ENCODE measurements at places on chromosomes 12 and 14.

DNA sequence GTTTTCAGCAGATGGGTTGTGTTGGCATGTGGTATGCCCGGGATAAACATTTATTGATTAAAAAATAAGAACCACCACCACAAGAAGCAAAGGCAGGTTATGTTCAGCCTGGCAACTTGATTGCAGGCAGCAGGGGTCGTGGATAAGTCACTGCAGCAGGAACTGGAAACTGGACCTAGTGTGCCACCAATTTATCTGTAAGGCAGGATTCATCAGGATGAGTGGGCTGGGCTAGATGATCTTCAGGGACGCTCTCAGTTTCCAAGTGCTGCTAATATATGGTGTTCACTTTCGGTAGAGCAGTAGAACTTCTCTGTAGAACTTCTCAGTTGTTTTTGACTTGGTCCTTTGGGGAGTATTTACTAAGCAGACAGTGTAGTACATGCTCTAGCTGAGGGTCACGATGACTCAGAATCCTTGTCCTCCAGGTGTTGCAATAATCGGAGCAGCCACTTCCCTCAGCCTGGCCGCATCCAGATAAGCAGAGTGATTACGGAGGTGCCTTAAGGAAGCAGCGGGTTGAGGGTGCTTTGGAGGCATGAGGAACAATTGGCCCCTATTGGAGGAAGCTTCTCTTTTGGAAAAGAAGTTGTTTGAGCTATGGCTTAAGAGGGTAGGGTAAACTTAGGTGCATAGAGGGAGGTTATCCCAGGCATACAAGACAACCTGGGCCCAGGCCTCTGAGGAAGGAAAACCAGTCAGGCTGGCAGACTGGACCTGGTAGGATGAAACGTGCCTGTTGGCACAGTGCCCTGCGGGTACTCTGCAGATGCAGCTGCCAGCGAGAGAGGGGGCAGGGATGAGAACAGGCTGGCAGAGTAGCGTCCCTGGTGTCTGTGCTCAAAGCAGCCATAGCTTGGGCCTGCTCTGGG, 104.0 kb downstream of the GPR135 start:
- ATAC-seq, result peak; percentile 56

GRCh38 chr12:117750657-117751056, 218.1 kb downstream of the KSR2 start:
- ATAC-seq, result no peak

DNA sequence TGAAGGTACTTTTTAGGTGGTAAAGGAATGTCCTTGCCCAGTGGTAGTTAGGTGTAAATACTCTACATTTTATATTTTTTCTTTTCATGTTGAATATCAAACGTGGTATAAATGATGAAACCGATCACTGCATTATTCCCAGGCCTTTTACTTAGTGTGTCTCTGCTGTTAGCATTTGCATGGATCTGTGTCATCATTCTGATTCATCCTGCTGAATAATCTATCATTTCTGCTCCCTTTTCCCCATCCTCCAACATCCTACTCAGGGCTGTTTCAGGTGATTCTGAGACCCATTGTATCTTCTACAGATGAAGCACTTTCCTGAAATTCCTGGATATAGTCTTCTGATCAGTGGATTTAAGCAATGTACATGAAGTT, 61.0 kb upstream of the PTHLH start:
- ATAC-seq, result peak; percentile 44

- ATAC-seq, result no peak
These were observed 150.4 kb upstream of the MAX start for GRCh38 chr14:65252482-65253255.

- no peak for ATAC-seq
These were observed 26.4 kb downstream of the KCNA5 start for GRCh38 chr12:5070090-5070489.

DNA sequence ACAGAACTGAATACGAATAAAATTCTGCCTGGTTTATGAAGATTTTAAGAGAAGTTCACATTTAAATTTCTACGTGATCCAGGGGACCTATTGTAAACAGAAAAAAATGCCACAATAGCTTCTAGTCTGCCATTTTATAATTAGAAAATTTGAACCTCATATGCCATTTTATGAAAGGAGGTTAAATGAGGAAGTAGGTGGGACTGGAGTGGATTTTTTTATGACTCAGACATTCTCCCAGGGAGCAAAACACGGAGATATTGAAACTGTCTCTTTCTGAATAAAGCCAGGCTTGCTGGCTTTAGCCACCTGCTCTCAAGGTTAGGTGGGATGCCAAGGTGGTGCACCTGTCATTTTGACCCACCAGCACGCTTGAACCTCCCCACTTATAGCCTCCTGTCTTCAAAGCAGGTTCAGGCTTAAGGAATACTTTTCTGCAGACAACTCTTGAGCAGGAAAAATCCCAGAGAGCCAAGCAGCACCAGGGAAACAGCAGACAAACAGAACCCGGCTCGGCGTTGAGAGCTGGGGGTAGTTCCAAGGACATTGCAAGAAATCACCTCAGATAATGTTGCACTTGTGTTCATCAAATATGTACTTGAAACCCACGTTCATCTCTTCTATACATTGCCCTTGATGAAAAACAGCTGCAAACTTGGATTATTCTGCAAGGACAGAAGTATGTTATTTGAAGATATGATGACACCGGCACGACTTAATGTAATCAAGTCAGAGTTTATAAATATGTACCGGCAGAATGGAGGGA, 203.7 kb downstream of the PPM1H start:
- peak; percentile 69 for ATAC-seq

DNA sequence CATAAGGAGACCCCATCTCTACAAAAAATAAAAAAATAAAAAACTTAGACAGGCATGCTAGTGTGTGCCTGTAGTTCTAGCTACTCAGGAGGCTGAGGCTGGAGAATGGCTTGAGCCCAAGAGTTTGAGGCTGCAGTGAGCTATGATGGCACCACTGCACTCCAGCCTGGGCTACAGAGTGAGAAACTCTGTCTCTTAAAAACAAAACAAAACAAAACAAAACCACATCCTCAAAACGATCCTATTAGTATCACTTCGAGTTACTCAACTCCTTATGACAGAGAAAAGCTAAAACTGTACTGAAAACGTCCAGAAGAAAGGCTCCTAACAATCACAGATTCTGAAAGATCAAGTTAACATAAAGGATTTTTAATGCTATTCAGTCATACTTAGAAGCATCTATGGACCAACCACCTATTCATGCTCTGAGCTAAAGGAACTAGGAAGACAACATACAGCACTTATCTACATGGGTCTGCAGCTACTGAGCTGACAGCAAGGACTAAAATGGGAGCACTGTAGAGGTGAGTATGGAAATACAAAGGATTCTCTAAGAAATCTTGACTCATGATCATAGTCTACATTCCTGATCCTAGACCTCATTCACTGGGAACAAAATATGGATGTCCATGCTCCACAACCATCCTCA, 75.3 kb upstream of the DUSP6 start:
- ATAC-seq, result no peak

DNA sequence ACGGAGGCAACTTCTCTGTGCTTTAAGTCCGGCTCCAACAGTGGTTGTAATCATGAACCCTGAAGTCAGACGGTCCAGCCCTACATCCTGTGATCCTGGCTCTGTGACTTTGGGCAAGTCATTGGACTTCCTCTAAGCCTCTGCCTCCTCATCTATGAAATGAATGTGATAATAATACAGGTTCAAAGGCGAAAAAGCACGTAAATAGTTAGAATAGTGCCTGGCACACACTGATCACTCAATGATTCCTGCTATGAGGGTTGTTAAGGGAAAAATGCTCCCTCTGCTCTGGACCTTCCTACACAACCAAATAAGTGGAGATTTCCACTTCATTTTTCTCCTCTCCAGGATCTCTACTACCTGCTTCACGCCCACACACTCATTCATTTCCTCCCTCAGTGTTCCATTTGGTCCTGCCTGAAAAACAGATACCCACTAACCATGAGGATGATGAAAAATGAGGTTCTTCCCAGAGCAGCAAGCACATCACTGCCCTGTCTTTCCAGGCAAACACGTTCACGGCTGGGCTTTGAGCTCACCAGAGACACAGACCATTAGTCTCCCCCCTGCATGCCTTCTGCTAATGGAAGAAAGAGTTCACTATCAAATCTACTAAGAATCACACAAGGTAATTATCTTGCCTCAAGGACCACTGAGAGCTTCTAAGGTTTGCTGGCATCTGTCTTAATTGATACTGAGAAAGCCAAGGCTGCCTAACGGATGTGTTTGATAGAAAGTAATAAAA, 13.2 kb downstream of the NUAK1 start:
- ATAC-seq, result no peak

DNA sequence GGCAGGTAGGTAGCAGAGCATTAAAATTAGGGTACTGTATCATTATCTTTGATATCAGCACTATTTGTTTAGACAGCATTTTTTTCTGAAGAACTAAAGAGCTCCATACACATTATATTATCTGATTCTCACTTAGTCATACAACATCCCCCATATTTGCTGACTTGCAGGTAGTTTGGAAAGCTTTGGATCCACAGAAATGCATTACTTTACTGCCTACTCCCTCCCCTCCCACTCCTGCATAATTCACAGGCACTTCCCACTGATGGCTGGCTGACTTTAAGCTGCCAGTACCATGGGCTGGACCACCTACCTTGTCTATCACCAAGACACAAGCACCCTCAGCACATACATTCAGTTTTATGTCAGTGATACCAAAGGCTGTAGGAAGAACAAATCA, 110.4 kb downstream of the SLC8A3 start:
- no peak for ATAC-seq

GRCh38 chr14:77051116-77051515, 22.6 kb upstream of the IRF2BPL start:
- ATAC-seq, result no peak

DNA sequence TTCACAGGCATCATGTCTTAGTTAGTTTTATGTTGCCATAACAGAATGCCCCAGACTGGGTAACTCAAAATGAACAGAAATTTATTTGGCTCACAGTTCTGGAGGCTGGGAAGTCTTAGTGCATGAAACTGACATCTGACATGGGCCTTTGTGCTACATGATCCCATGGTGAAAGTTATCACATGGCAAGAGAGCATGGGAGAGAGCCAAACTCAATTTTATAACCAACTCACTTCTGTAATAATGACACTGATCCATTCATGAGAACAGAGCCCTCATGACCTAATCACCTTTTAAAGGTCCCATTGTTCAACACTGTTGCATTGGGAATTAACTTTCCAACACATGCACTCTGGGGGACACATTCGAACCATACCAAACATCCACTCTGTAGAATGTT, 1015.1 kb downstream of the DIO2 start:
- no peak for ATAC-seq

DNA sequence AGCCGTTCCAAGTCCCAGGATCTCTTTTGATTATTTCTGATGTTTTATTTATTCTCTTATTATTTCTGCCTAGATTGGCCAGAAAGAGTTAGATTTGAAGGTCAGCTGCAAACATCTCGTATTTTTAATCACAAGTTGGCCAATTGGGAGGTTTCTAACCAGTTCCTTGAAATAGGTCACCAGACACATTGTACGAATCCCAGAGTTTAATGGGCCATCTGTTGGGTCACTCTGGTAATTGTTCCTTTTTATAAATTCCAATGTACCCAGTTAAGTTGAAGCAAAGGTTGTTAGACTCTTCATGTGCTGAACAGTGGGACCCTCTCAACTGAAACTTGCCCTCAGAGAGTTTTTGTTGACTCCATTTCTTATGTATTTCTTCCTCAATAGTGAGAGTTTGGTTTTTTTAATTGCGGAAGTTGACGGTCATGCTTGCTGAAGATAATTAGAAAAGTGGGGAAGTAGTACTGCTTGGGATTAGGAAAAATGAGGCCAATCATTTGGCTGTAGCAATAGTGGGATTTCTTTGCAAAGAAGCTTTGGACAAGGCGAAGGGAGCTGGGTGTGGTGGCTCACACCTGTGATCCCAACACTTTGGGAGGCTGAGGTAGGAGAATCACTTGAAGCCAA, 382.7 kb upstream of the RGS6 start:
- no peak for ATAC-seq

DNA sequence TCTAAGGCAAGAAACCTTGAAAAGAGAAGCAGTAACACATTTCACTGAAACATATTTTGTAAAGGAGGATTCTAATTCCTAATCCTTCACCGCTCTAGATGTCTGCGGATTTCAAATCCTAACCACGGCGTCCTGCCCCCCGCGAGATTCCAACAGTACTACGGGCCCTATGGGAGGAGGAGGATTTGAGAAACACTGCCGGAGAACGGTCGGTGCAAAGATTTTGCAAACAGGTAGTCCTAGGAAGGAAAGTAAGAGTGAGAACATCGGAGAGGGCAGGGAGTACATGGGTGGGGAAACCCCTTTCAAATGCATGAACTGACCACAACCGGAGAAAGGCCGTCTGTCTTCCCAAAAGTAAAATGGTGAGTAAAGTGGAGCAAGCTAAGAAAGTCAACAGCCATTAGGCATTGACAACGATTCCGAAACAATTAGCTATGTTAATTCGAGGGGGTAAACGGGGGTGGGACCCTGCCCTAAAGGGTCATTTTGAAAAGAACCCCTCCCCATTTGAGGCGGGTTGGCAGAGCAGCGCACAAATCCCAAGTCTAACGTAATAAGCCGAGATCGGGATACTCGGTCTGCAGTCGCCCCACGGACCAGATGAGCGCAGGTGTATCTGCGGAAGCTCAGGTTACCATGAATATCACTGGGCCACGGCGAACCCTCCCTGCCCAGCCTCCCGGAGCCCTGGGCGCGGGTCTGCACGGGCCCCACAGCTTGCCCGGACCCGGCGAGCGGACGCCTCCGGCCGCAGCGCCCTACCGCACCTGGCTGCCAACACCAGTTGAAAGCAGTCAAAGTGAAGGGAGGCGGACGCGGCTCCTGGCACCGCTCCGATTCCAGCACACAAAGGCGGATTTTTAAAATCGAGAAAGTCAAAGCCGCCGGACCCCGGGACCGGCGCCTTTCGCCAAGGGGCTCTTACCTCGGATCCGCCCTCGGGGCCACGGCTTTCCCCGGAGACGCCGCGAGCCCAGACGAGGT, 662 bp downstream of the EPS8 start:
- ATAC-seq, result peak; percentile 72

- ATAC-seq, result no peak
These were observed 179.0 kb downstream of the SLC15A4 start for GRCh38 chr12:128644664-128645296.

DNA sequence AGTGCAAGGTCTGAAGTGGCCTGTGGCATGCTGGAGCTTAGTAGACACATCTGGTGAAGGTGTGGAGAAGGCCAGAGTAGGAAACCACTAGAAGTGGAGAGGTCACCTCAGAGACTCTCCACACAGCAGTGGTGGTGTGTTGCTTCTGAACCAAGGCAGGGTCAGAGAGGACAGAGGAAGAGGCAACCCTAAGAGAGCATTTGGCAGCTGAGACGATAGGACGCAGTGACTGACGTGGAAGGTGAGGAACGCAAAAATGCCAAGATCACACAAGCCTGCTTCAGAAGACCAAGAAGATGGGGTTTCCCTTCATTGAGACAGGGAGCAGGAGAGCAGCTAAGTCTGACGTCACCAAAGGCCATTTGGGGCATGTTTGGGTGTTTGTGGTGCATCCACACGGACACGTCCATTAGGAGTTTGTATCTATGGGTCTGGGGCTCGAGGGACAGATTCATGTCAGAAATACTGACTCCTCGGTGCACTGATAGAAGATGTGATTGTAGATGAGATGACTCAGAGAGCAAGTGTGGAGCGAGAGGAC, 338.1 kb downstream of the CACNA1C start:
- ATAC-seq, result no peak
